Activated CD4-positive, alpha-beta T cell treated with anti-CD3 and anti-CD28 coated beads, Interleukin-10, Interleukin-2, amounts not matched to agents 100 ng/mL and 50 ng/mL, durations not matched to agents 16 hours and 8 hours (primary cell): ENCODE measurements at places on chromosomes 13 and 19.

- peak; percentile 12 for DNase-seq
Observed at GRCh38 chr19:12202250-12202649, 39.4 kb downstream of the ZNF136 start.

- DNase-seq = no peak
Observed at GRCh38 chr19:51746731-51747130, 4.9 kb downstream of the FPR1 start.

- no peak for DNase-seq
Observed at GRCh38 chr13:34004676-34005075, 186.7 kb downstream of the RFC3 start.

GRCh38 chr13:27793507-27794367 lies 1.5 kb downstream of the GSX1 start:
- no peak for DNase-seq

GRCh38 chr19:54461613-54462012 lies 2.0 kb downstream of the LENG9 start:
- no peak for DNase-seq

DNA sequence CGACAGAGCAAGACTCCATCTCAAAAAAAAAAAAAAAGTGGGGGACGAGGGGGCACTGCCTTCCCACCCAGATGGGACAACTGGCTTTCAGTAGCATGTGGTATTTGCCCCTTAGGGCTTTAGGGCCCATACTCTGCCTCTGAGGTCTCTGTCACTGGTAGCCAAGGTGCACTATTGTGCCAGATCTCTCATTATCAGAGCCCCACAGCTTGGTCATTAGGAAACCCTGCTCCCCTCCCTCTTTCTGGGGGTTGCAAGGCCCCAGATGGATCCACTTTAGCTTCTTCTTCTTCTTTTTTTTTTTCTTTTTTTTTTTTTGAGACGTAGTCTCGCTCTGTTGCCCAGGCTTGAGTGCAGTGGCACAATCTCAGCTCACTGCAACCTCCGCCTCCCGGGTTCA lies 11.2 kb upstream of the ZNF358 start:
- no peak for DNase-seq

DNA sequence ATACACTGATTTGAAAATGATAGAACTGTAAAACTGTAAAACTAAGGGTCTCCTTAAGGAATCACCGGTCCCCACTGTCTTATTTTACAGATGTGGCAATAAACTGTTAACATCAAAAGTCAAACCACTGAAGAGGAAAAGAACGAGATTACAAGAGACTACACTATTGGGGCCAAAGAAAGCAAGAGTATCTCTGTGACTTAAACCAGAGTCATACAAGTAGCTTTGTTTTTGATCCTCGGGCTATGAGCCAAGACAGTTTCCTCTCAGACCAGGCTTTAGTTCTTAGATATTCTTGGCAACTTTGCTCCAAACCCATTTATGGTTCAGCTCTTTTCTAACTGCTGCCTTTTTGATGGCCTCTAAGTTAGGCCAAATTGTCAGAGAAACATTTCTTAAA lies 113.8 kb downstream of the TBC1D4 start:
- DNase-seq = peak; percentile 23

- DNase-seq = peak; percentile 89
Observed at GRCh38 chr19:12847159-12848139, 9.1 kb downstream of the MAST1 start.

DNA sequence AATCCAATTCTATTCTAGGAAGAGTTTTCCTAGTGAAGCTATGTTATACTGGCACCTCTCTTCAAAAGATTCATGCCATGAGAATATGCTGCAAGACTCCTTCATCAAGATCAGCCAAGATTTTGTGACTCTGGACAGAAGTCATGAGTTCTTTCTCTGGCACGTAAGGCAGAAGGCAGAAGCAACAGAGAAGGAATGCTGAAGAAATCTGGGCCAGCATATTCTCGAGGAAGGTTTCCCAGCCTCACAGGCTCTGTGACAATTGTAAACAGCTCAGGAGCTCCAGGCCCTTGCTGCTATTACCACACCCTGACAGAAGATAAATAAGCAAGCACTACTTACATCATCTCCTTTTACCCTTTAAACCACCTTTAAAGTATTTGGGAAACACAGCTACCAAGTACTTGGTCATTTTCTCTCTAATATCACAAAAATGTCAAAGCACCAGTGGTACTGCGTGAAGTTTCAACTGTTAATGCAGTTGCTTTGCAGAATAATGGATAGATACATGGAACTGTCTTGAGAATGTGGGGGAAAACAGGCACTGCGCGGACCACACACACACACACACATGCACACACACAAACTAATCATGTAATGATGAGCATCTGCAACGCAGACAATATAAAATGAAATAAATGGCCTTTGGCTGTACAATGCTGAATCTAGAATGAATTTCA lies 55.4 kb downstream of the INTS6 start:
- DNase-seq = no peak

GRCh38 chr19:58558623-58559274 lies 338 bp upstream of the UBE2M start:
- peak; percentile 100 for DNase-seq

DNA sequence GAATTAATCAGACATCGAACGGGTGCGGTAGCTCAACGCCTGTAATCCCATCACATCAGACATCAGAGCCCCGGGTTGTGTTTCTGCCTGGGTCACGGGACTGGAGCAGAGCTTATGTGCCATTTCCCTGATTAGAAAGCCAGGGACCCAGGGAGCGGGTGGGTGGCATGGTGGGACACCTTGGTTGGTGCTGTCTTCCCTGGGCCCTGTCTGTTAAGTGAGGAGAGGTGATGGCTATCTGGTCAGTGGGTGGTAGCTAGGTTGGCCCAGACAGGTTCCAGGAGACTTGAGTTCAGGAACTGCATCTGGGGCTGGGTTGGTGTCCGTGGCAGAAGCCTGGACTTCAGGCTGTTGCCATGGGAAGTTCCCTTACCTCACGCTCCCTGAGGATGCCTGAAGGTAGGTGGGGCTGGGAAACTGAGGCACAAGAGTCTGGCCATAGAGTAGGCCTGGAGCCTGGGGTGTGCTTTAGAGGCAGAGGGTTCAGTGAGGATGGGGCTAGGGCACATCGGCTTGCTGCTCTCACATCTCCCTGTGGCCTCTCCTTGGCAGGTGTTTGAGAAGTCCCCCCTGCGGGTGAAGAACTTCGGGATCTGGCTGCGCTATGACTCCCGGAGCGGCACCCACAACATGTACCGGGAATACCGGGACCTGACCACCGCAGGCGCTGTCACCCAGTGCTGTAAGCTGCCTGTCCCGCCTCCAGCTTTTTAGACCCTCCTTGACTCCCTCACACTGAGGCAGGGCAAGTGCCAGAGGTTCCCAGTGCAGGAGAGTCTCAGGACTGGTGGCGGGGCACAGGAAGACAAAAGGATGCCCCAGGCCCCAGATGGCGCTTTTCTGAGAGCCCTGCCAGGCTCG lies 2.1 kb downstream of the RPL18A start:
- no peak for DNase-seq

DNA sequence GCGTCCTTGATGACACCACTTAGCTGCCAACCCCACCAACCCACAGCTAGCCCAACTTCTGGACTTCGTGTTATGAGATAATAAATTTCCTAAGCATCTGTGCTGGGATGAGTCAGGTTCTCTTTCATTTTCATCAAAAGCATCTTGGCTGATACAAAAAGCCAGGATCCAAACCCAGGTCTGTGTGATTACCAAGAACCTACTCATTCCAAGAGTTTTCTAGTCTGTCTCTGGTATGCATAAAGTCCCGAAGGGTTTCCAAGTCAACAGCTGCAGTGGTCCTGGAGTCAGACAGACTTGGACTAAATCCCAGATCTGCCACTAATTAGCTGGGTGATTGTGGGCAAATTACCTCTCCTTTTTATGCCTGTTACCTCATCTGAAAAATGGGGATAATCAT lies 55.5 kb upstream of the SERP2 start:
- no peak for DNase-seq

DNA sequence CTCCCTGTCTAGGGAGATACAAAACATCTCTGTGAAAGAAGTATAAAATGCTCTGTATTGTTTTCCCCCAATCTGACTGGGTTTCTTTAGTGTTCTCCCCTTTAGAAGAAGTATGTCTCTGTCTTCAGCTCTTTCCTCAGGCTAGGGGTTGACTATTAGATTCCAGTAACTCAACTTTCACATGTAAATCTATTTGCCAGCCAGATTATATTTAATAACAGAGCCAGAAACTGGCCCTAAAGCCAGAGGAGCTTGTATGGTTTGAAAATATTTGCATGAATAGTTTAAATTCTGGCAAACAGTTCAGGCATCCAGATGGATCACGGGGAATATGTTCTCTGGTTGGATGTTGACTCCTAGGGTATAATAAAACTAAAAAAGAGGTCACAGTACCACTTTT lies 22.3 kb upstream of the CYSLTR2 start:
- no peak for DNase-seq

GRCh38 chr19:16444269-16444600 lies 27.5 kb downstream of the EPS15L1 start:
- DNase-seq = no peak

DNA sequence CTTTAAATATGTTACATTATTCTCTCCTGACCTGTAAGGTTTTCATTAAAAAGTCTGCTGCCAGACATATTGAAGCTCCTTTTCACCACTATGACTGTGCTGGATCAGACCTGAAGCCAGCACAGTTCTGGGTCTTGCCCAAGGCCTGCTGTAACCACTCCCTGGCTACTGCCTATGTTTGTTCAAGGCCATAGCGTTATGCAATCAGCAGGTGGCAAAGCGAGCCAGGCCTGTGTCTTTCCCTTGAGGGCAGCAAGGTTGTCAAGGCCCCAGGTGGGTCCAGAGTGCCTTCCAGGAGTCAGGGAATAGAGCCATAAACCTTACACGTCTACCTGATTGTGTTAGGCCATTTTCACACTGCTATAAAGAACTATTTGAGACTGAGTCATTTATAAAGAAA lies 496.8 kb upstream of the PCDH9 start:
- DNase-seq = no peak

GRCh38 chr13:28609926-28610325 lies 49.0 kb upstream of the POMP start:
- no peak for DNase-seq

GRCh38 chr13:112910016-112910415 lies 59.0 kb upstream of the MCF2L start:
- no peak for DNase-seq

DNA sequence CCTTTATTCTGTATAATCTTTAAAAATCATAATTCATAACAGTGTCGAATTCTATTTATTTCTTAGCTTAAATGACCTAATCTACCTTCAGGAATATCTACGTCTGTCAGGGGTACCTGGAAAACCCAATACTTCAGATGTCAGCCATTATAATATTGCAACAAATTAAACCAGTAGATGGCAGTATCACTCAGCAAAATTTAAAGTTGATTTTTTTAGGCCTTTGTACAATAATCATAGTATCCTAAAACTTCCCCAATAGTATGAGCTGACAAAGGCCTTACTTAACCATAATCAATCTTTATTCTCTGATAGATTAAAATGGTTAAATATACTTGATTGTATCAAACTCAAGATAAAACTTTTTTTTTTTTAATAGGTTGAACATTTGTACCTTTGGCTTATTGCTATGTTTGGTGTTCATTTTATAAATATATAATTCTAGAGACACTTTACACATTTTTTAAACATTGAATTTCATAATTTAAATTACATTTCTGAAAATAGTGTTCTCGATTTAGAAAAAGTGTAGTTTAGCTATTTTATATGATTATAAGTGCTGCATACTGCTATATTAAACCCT lies 830.2 kb upstream of the SPRY2 start:
- peak; percentile 10 for DNase-seq

DNA sequence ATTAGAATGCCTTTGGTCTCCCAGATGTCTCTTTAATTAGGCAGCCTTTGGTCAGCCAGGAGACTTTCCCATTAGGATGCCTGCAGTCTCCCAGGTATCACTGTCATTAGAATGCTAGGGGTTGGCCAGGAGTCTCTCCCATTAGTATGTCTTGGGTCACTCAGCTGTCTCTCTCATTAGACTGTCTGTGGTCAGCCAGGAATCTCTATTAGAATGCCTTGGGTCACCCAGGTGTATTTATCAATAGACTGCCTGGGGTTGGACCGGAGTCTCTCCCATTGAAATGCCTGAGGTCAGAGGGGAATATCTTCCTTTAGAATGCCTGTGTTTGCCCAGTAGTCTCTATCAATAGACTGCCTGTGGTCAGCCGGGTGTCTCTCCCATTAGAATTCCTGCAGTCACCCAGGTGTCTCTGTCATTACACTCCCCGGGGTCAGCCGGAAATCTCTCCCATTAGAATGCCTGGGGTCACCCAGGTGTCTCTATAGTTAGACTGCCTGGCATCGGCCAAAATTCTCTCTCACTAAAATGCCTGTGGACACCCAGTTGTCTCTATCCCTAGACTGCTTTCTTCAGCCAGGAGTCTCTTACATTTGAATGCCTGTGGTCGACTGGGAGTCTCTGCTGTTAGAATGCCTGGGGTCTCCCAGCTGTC lies 1460.3 kb downstream of the UQCRFS1 start:
- DNase-seq = no peak

- no peak for DNase-seq
Observed at GRCh38 chr13:91372911-91373310, 25.4 kb downstream of the MIR17HG start.

DNA sequence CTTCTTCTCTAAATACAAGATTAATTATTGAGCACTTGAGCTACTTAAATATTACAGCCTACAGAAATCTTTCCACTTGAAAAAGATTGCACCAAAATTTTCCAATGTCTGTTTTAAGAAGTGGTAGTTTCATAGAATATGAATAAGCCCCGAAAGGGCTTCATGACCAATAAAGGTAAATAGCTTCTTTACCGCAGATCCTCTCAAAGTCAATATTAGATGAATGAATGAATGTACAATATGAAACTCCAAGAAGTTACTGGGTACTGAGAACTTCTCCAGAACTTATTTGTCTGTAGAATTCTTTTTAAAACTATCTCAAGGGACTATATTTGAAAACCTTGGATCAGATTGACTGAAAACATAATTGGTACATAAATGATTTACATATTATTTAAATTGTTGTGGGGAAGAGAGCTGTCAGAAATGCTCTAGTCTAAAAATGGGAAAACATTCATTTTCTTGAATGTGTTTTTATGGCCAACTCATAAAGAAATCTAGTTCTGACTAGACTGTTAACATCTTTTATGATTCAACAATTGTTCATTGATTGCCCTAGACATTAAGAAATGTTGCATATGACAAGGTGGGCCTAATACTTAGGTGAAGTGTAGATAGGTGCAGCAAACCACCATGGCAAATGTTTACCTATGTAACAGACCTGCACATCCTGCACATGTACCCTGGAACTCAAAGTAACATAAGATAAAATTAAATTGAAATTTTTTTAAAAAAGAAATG lies 227.0 kb downstream of the SPRY2 start:
- peak; percentile 10 for DNase-seq

GRCh38 chr19:10826231-10826630 lies 9.8 kb downstream of the TMED1 start:
- no peak for DNase-seq

DNA sequence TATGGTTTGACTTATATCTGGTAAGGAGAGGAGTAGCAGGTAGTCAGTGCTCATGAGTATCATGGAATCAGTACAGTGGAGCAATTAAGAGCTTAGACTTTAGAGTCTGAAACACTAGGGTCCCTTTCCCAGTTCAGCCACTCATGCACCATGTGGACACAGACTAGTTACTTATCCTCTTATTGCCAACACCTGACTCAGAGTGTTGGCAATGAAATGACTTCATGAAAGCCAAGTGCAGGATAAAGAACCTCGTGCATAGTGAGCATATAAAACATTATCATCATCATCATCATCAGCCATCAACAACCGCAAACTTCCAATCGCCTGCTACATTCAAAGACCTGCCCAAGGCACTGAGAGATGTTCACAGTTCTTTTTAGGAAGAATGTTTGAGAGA lies 164.2 kb downstream of the FOXO1 start:
- DNase-seq = no peak
